ENCODE measurements at places on chromosomes 5 and 9.

- DNase-seq = no peak
Observed at GRCh38 chr5:157384971-157385709, 74.9 kb upstream of the NIPAL4 start.

DNA sequence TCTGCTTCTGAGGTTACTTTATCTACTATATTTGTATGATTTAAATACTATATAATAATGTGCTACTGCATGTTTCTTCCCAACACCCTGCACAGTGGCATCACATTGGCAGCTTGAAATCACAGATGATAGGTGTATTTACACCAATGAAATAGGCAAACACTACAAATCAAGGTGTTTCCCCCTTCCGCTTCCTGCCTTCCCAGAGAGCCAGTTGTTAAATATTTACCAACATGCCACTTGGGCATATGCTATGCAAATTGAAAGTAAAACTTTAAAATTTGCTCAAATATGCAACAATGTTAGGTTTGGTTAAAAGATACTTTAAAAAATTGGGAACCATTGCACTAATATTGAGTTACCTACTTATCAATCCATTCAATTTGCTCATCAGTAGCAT, 58.2 kb upstream of the SMARCA2 start:
- no peak for DNase-seq

- DNase-seq = no peak
Observed at GRCh38 chr9:103364753-103365152, 369.6 kb downstream of the CYLC2 start.

DNA sequence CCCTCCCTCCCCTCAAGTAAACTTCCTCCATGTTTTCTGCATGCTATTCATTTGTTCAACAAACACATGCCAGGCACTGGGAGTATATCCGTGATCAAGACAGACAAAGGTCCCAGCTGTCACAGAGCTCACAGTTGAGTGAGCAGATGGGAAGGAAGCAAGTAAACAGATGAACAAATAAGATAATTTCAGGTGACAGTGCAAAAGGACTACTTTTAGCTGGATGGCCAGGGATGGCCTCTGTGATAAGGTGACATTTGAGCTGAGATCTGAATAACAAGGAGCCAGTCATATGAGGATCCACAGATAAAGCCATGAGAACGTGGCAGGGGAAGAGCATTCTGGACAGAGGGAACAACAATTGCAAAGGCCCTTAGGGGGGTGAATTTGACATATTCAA, 121.7 kb upstream of the RAD23B start:
- no peak for DNase-seq

- DNase-seq = no peak
Observed at GRCh38 chr9:109121232-109121796, 1.6 kb upstream of the TMEM245 start.

- DNase-seq = no peak
Observed at GRCh38 chr9:8514760-8515159, 715.2 kb upstream of the DMAC1 start.

GRCh38 chr9:129745200-129745599, 7.6 kb downstream of the PTGES start:
- no peak for DNase-seq

DNA sequence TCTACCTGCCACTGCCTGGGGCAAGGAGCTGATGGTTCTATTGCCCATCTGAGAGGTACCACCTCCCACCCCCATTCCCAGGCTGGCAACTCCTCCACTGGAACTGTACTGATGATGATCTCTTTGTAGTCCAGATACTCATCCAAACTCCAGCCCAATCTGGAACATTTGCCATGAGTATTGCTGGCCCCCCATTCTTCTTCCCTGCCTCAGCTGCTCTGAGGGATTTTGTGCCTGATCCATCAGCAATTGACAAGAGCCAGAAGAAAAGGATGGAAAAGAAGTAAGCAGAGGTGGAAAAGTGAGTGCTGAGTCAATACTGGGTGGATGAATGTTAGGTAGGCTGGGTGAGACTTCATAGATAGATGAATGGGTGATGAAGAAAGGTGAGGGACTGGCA, 101.2 kb downstream of the NMUR2 start:
- DNase-seq = no peak

DNA sequence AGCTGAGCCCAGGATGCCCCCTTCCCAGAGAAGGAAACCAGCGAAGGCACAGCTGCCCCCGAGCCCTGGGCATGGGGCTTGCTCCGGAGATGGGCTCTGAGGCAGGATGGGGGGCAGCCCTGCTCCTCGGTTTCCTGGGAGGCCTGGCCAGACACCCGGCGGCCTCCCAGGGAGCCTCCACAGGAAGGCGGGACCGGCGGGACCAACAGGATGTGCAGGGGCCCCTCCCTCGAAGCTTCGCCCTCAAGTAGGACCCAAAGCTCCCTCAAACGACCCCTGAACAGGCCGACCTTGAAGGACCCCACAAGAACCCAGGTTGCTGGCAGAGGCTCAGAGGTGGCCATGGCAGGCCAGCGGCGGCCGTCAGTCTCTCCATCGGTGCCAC, 11.7 kb downstream of the EXD3 start:
- DNase-seq = no peak

DNA sequence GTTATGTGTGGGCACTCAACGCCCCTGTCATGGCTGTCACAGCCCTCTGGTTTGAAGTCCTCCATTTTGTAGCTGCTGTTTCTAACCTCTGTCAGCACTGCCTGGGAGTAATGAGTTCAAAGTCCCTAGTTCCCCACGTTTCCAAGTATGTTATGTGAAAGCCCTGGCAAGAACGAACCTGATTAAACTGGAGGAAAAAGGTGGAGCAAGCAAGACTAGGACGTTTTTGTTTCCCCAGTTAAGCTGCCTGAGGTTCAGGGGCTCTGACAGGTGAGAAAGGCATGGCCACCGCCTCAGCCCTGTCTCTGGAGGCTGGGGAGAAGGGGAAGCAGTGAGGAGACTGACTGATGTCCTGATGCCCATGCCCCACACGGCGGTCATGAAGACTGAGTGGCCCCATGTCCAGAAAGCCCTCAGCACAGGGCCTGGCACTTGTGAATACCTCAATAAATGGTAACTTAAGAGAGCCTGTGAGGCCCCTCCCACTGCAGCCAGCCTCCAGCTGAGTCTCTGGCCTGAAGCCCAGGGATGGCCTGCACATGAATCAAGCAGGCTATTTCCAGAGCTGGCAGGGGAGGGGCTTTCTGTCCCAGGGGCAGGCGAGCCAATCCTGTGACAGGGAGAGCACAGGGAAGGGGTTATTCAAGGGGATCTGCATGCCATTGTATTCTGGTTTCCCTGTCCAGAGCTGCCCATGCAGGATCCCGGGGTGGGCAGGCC, 61.8 kb downstream of the PFDN1 start:
- DNase-seq = no peak

DNA sequence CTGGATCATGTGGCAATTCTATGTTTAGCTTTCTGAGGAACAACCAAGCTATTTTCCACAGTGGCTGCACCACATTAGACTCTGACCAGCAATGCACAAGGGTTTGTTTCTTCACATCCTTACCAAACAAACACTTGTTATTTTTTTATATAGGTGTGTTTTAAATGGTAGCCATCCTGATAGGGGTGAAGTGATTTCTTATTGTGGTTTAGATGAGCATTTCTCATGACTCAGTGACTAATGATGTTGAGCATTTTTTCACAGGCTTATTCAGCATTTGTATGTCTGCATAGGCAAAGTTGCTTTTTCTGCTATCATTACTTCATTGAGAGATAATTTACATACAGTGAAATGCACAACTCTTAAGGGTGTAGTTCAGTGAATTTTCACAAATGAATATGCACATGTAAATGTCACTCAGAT, 36.0 kb downstream of the ANKRD33B start:
- DNase-seq = no peak

- no peak for DNase-seq
Observed at GRCh38 chr5:168311061-168311566, 19.7 kb downstream of the WWC1 start.

GRCh38 chr5:174022384-174023095, 23.0 kb upstream of the NSG2 start:
- no peak for DNase-seq

DNA sequence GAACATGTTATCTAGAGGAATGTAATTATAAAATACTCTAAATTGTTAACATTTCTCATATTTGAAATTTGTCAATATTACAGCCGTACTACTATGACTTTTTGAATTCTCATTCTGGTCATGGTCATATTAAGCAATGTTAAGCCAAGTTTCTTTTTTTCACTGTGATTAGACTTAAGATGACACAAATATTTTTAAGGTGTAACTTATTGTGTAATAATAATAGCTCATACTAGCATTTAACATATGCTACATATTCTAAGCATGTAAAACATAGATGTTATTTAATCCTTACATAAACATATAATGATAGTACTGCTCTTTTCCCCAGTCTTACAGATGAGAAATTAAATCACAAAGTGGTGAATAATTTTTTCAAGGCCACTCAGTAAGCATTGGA, 35.9 kb upstream of the LRRC70 start:
- no peak for DNase-seq

GRCh38 chr5:174358276-174358675, 312.8 kb downstream of the NSG2 start:
- DNase-seq = no peak

DNA sequence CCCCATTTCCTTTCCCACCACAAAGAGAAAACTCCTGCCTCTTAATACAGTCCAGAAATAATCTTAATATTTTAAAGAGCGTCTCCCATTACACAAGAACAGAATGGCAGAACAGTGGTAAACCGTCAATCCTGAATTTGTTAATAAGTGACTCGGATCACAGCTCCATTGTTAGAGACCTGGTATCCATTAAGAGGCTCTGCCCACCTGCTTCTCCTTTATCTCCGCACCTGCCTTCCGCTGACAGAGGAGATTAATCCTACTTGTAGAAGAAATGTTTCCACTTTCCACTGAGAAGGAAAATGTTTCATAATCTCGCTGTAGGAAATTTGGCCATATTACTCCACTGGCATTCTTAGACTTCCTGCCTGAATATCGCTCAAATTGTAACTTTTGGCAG, 1493.2 kb downstream of the MAT2B start:
- DNase-seq = no peak

- DNase-seq = no peak
Observed at GRCh38 chr5:97501286-97501964, 318.4 kb upstream of the RIOK2 start.

DNA sequence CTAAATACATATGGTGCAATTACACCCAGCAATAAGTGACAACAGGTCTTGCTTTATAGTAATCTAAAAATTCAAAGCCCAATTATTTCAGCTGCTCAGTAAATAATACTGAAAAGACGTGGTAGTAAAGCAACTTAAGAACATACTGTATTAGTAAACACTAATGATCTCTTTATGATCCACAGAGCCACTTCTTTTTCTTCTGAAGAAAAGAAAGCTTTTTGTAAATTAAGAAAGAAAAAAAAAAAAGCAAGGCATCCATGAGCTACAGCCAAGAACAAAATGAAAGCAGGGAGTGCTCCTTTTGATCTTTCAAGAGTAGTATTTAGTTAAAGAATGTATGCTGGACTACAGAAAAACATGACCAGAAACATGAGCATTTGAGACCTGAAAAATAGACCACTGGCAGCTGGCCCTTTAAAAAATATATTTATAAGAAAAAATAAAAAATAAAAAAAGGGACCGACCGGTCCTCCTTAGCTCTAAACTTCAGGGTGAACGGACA, 348.7 kb downstream of the GLIS3 start:
- no peak for DNase-seq

GRCh38 chr5:16884595-16884994, 51.5 kb downstream of the MYO10 start:
- no peak for DNase-seq

GRCh38 chr5:144422018-144422727, 251.5 kb downstream of the KCTD16 start:
- DNase-seq = no peak

DNA sequence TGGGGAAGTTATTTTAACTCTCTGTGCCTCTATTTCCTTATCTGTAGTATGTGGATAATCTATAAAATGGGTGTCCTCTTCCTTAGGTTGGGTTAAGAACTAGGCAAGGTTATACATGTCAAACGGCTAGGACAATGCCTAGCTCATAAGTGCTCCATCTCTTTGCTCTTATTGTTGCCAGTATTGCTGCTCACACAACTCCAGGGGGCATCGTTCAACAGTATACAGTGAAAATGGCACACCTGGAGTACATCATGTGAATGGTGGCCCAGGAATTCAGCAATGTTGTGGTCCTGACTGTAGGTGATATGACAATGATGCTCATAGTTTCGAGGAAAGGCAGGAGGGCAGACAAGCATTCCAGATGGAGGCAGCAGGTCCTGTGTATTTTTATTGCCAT, 30.1 kb downstream of the SLIT3 start:
- DNase-seq = no peak

- no peak for DNase-seq
Observed at GRCh38 chr9:137316012-137316981, 14.2 kb upstream of the NRARP start.

- DNase-seq = no peak
Observed at GRCh38 chr5:128121651-128122050, 38.1 kb downstream of the SLC12A2 start.

GRCh38 chr5:74660140-74660539, 19.6 kb upstream of the ENC1 start:
- no peak for DNase-seq

DNA sequence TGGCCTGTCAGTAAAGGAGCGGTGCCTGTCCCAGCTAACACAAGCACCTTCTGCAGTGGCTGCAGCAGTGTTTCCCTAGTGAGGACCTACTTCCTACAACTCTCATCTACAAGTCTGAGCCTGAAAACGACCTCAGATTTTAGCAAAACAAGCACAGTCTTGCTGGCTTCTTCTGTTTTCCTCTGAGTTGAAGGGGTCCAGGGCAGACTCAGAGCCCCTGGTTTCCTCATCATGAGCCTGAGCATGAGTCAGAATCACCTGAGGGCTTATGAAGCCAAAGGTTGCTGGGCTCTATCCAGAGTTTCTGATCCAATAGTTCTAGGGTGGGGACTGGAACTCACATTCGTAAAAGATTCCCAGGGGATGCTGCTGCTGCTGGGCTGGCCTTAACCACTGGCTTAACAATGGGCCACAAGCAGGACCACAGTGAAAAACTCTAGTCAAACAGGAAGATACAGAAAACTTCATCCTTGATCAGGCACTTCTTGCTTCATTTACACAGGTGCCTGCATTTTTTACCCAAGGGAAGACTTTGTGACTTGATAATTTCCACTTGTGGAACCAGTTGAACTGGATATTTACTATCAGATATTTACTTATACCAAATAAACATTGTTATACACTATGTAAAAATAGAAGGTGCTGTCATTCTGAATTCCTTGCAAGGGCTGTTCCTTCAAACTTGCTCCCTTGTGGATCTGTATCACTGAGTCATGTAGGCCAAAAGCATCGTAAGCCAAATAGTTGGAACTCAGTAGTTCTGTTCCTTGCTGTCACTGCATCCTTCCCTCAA, 4.3 kb upstream of the ACER2 start:
- no peak for DNase-seq

GRCh38 chr9:15155323-15155722, 151.7 kb downstream of the TTC39B start:
- no peak for DNase-seq

GRCh38 chr5:71778678-71779276, 59.7 kb downstream of the CARTPT start:
- no peak for DNase-seq

GRCh38 chr5:172305380-172305779, 21.8 kb upstream of the UBTD2 start:
- DNase-seq = no peak
